ENCODE measurements at places on chromosomes 5 and 9. TPM values are rescaled to one million over a fixed set of nuclear protein-coding genes. Genes with fewer than 3 reads are reported as not detected.

RASGEF1C gene
- not detected for total RNA-seq

SLC25A2 gene
- total RNA-seq: 0.33 TPM

TTC16 gene
- total RNA-seq: 0.40 TPM

ACSL6 gene
- not detected for total RNA-seq

ZFP62 gene
- total RNA-seq: 48.6 TPM

GPR150 gene
- 0.17 TPM for total RNA-seq

UCK1 gene
- total RNA-seq: 33.5 TPM

OLFM1 gene
- total RNA-seq: not detected

PCDHGA6 gene
- total RNA-seq: 0.17 TPM

- no peaks in the 10 kb centered on the region for H3K27me3 ChIP-seq
- DNase-seq: no peak
- peaks cover 59% of the 10 kb centered on the region for H3K4me1 ChIP-seq
Measured at GRCh38 chr5:107544476-107544875, 126.3 kb downstream of the EFNA5 start.

- no peaks in the 10 kb centered on the region for H3K27me3 ChIP-seq
- no peaks in the 10 kb centered on the region for H3K36me3 ChIP-seq
- no peak overlapping the region for H3K4me3 ChIP-seq
- peak; percentile 26 for DNase-seq
Measured at GRCh38 chr5:147935032-147935431, 28.7 kb upstream of the C5orf46 start.

DNA sequence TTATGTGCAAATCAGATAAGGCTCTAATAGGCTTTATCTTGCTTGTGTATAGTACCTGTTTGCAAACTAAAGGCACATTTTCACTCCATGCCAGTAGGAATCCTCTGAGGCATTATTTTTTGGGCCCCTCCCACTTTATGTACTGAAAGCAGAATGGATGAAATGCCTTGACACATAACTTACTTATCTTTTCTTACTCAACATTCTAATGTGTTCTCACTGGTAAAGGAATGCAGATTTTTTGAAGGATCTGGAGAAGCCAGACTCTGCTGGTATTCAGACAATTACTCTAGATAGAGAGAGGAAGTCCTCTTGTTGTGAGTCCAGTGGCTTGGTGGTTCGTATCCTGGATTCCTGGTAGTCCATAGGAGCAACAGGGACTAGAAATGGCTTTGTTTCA is 336.7 kb downstream of the CCDC171 start:
- no peaks in the 10 kb centered on the region for H3K4me1 ChIP-seq
- H3K4me3 ChIP-seq: no peak overlapping the region
- no peak overlapping the region for H3K27ac ChIP-seq
- no peaks in the 10 kb centered on the region for H3K27me3 ChIP-seq

- H3K36me3 ChIP-seq: no peaks in the 10 kb centered on the region
- H3K4me3 ChIP-seq: no peak overlapping the region
- no peak for DNase-seq
Measured at GRCh38 chr5:116640236-116640635, 65.6 kb upstream of the SEMA6A start.

GRCh38 chr9:124272979-124273378 is 15.2 kb downstream of the NEK6 start:
- no peak overlapping the region for H3K27ac ChIP-seq
- H3K4me1 ChIP-seq: no peaks in the 10 kb centered on the region
- H3K4me3 ChIP-seq: no peak overlapping the region
- H3K36me3 ChIP-seq: no peaks in the 10 kb centered on the region

GRCh38 chr5:148416416-148416815 is 32.7 kb downstream of the FBXO38 start:
- no peak for DNase-seq
- no peaks in the 10 kb centered on the region for H3K4me1 ChIP-seq
- H3K27me3 ChIP-seq: no peaks in the 10 kb centered on the region
- H3K27ac ChIP-seq: no peak overlapping the region
- peaks cover 27% of the 10 kb centered on the region for H3K36me3 ChIP-seq

- peaks cover 23% of the 10 kb centered on the region for H3K4me1 ChIP-seq
- H3K27me3 ChIP-seq: no peaks in the 10 kb centered on the region
- peak overlapping the region; percentile 93 for H3K4me3 ChIP-seq
- no peak overlapping the region for H3K27ac ChIP-seq
- H3K36me3 ChIP-seq: no peaks in the 10 kb centered on the region
Measured at GRCh38 chr9:121266906-121267650, 884 bp upstream of the GSN start.

GRCh38 chr9:86944796-86945727 is 2.2 kb downstream of the GAS1 start:
- H3K27ac ChIP-seq: no peak overlapping the region
- H3K4me1 ChIP-seq: 0 out of 2 replicates have a peak, but pooled peaks cover 4% of the 10 kb centered on the region

DNA sequence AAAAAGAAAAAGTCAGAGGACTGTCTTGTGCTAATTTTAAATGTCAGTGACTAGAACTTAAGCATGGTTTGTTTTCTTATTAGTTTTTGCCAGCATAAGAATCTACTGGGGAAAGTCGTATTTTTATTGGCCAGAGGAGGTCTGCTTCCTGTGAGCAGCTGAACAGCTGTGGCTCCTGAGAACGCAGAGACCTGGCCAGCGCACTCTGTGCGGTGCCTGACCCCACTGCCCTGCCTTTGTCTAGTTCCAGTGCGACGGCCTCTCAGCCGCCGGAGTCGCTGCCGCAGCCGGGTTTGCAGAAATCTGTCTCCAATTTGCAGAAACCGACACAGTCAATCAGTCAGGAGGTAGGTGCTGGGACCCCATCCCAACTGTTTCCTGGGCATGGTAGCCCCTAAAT is 42.5 kb downstream of the PRRC2B start:
- no peak for DNase-seq
- H3K27ac ChIP-seq: no peak overlapping the region
- H3K27me3 ChIP-seq: no peaks in the 10 kb centered on the region
- no peaks in the 10 kb centered on the region for H3K4me1 ChIP-seq
- H3K36me3 ChIP-seq: peaks cover 36% of the 10 kb centered on the region
- no peak overlapping the region for H3K4me3 ChIP-seq

DNA sequence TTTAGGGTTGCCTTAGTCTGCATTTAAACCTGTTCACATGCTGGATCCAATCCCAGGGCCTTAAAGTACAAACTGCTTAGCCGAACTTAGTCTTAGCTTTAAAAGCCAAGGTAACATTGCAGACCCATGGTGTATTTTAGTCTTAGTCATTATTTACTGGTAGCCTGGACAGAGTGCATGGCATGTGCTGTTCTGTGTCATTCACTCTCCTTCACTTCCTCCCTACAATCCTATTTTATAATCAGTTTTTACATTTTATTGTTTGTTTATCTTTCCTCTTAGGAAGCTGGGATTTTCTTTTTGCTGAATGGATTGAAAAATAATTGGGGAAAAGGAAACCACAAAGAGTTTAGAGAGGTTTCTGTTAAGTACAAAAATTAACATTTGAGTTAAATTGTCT is 29.4 kb upstream of the TAL2 start:
- H3K4me1 ChIP-seq: no peaks in the 10 kb centered on the region
- H3K27ac ChIP-seq: no peak overlapping the region
- no peaks in the 10 kb centered on the region for H3K36me3 ChIP-seq
- H3K4me3 ChIP-seq: no peak overlapping the region
- DNase-seq: no peak

GRCh38 chr5:133757396-133757945 is 145.1 kb upstream of the FSTL4 start:
- H3K27me3 ChIP-seq: no peaks in the 10 kb centered on the region
- H3K4me1 ChIP-seq: peaks cover 11% of the 10 kb centered on the region
- H3K4me3 ChIP-seq: no peak overlapping the region

- H3K4me1 ChIP-seq: no peaks in the 10 kb centered on the region
- H3K27ac ChIP-seq: no peak overlapping the region
- H3K36me3 ChIP-seq: peaks cover 25% of the 10 kb centered on the region
- no peak for DNase-seq
Measured at GRCh38 chr5:231661-232060, 13.5 kb downstream of the SDHA start.

- DNase-seq: no peak
- H3K4me1 ChIP-seq: peaks cover 26% of the 10 kb centered on the region
- H3K4me3 ChIP-seq: peak overlapping the region; percentile 48
- no peaks in the 10 kb centered on the region for H3K36me3 ChIP-seq
- no peaks in the 10 kb centered on the region for H3K27me3 ChIP-seq
- peak overlapping the region; percentile 70 for H3K27ac ChIP-seq
Measured at GRCh38 chr9:136578626-136578914, 32.7 kb upstream of the NOTCH1 start.

DNA sequence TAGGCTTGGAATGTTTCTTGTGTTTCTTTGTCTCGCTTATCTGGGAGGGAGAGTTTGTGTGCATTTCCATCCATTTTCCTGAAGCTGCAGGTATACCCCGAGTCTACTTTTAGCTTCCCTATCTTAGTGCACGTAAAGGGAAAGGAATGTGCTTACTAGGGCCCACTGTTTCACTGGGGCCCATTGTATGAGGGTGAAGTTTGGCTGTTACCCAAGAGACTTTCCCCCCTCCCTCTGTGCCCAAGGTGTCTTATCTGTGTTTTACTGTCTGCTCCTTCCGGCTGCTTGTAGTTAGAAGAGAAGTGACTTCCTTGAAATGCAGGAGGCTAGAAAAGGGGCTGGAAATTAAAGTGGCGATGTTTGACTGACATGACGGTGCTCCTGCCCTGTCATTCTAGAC is 12.1 kb upstream of the BTNL3 start:
- no peak for DNase-seq
- H3K4me3 ChIP-seq: no peak overlapping the region
- H3K36me3 ChIP-seq: no peaks in the 10 kb centered on the region
- H3K27me3 ChIP-seq: no peaks in the 10 kb centered on the region
- H3K27ac ChIP-seq: no peak overlapping the region

DNA sequence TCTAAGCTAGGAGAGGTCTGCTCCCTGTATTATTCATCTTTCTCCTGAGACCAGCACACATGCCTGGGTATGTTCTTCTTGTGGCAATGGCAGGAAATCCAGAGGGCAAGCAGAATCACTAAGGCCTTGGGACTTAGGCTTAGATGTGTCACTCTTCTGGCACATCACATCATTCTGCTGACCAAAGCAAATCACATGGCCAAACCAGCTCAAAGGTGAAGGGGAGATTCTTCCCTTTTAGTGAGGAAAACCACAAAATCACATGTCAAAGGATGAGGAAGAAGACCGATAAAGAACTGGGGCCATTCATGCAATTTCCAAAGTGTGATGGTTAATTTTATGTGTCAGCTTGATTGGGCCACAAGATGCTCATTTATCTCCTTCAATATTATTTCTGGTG is 5.7 kb upstream of the AGGF1 start:
- no peak overlapping the region for H3K4me3 ChIP-seq
- H3K4me1 ChIP-seq: no peaks in the 10 kb centered on the region
- DNase-seq: no peak
- no peaks in the 10 kb centered on the region for H3K27me3 ChIP-seq
- H3K36me3 ChIP-seq: no peaks in the 10 kb centered on the region

GRCh38 chr9:136587944-136588662 is 42.3 kb upstream of the NOTCH1 start:
- H3K27ac ChIP-seq: no peak overlapping the region
- no peaks in the 10 kb centered on the region for H3K36me3 ChIP-seq
- H3K4me3 ChIP-seq: no peak overlapping the region
- no peaks in the 10 kb centered on the region for H3K4me1 ChIP-seq

- H3K4me3 ChIP-seq: no peak overlapping the region
- H3K4me1 ChIP-seq: no peaks in the 10 kb centered on the region
- no peaks in the 10 kb centered on the region for H3K27me3 ChIP-seq
- no peak for DNase-seq
- no peak overlapping the region for H3K27ac ChIP-seq
Measured at GRCh38 chr5:77066823-77067442, 20.2 kb downstream of the ZBED3 start.

GRCh38 chr5:79243224-79243623 is 7.3 kb downstream of the JMY start:
- H3K27me3 ChIP-seq: no peaks in the 10 kb centered on the region
- H3K27ac ChIP-seq: no peak overlapping the region
- peaks cover 17% of the 10 kb centered on the region for H3K4me1 ChIP-seq
- DNase-seq: no peak

DNA sequence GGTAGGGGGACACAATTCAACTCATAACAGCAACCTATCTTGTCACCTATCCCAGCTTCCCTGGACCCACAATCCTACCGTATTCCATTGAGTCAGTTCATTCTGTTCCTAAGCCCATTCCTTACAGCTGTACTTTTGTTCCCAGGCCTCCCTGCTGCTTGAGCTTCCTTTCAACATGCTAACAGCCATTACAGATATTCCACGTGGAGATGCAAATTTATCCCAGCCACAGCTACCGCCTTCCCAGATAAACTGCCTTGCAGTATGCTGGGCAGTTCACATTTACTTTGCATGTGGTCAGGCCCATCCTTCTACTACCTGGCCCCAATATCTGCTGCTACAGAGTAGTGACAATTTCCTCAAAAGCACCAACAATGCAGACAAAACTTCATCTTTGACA is 23.0 kb downstream of the RIGI start:
- peaks cover 8% of the 10 kb centered on the region for H3K4me1 ChIP-seq
- H3K27ac ChIP-seq: no peak overlapping the region
- no peak for DNase-seq

DNA sequence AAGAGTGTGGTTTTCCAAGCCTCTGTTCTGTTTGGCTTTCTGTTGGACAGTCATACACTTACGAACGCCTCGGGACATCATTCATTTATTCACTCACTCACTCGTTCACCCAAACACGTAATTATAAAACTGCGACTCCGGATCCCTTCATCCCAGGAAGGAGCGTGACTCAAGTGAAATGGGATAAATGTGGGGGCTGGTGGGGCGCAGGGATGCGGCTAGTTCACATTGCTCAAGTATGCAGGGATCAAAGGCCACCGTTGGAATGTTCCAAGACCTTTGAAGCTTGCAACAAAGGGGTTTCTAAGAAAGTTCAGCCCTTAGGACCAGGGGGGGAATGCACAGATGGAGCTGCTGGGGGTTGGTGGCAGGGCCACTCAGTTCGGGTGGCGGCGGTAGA is 64.2 kb downstream of the CFAP77 start:
- no peak for DNase-seq
- no peaks in the 10 kb centered on the region for H3K4me1 ChIP-seq
- peaks cover 100% of the 10 kb centered on the region for H3K27me3 ChIP-seq
- no peak overlapping the region for H3K27ac ChIP-seq
- no peak overlapping the region for H3K4me3 ChIP-seq

DNA sequence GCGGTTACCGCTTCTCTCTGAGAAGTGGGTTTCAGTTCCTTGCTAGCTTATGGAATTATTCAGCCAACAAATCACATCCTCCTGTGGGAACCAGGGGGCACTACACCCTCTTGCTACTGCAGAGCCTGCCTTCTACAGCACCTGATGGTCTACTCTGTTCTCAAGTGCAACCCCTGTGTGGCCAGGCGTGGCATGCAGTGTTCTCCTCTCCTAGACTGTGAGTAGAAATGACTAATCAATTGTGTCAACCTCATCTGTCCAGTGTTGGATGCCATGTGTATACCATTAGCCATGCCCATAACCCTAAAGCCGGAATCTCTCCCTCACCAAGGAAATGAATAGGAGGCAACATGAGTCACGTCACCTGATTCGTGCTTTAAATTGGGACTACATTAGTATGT is 117.2 kb upstream of the LIFR start:
- H3K36me3 ChIP-seq: no peaks in the 10 kb centered on the region
- no peak overlapping the region for H3K4me3 ChIP-seq
- no peak overlapping the region for H3K27ac ChIP-seq
- no peaks in the 10 kb centered on the region for H3K27me3 ChIP-seq

DNA sequence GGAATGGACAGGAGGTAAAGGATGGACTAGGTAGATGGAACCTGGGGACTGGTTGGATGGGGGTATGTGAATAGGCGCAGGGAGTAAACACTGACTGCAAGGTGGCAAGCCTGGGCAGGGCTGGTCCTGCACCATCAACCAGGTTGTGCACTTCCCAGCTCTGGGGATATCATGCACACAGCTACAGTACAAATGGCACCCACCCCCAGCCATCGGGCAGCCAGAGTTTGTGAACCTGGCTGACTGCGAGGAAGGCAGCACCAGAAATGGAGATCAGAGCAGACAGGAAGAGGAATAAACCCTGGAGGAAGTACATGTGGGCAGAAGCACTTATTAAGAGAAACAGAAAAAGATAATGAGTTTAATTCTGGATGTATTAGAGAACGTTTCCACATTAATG is 229.1 kb downstream of the ESM1 start:
- no peak overlapping the region for H3K4me3 ChIP-seq
- no peak for DNase-seq
- no peaks in the 10 kb centered on the region for H3K27me3 ChIP-seq

All from PC-9 (cell line).